ENCODE measurements at places on chromosomes 3 and 15.
A peak's percentile ranks its signal among the peaks of the same experiment; 100 is the strongest.

GRCh38 chr3:94927175-94927574, 864.3 kb downstream of the NSUN3 start:
- no peak for DNase-seq

DNA sequence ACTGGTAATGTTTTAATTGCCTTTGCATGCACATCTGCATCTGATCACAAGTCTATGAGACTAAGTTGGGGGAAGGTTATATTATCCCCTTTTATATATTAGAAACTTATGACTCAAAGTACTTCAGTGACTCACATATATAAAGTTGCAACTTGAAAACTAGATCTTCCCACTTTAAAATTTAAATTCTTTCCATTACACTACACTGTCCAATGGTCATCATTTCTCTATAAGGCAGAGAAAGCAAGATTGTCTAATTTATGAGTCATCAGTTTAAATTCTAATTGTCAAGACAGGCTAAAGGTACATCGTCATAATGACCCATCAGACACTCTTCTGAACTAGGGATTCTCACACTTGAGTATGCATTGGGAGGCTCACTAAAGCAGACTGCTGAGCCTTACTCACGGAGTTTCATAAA, 37.9 kb downstream of the CPA3 start:
- DNase-seq, result no peak

DNA sequence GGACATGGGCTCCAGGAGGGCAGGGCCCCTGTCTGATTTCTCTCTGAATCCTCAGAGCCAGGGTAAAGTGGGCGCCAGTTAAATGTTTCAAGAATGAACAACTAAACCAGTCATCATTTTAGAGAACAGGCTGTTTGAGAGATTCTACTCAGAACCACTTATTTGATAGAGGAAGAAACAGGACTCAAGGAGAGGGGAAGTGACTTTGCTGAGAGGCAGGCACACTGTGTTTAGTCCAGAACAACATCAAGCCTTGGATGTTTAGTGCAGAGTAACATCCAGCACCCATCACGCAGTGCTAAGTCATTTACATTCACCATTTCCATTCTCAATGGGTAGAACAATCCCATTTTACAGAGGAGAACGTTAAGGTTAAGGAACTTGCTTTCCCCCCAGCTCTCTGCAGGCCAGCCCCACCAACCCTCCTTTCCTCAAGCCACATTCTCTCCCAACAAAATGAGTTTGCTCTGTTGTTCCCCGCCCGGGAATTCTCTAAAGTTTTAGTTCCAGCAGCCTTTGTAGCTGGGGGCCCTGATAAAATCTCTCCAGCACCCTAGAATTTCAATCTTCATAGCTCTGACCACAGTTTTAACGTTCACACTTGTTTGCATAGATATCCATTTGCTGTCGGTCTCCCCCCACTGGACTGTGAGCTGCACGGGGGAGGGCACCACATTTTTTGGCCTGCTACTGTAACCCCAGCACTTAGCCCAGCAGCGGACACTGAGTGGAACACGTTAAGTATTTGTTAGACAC, 962 bp downstream of the NMNAT3 start:
- DNase-seq, result no peak

GRCh38 chr3:159923956-159924355, 64.7 kb upstream of the IL12A start:
- DNase-seq, result no peak

GRCh38 chr3:51686512-51687215, 15.6 kb downstream of the TEX264 start:
- peak; percentile 94 for DNase-seq

GRCh38 chr3:183637106-183637486, 1.7 kb downstream of the KLHL24 start:
- DNase-seq, result no peak

GRCh38 chr3:102488331-102488730, 53.5 kb downstream of the ZPLD1 start:
- DNase-seq, result no peak

DNA sequence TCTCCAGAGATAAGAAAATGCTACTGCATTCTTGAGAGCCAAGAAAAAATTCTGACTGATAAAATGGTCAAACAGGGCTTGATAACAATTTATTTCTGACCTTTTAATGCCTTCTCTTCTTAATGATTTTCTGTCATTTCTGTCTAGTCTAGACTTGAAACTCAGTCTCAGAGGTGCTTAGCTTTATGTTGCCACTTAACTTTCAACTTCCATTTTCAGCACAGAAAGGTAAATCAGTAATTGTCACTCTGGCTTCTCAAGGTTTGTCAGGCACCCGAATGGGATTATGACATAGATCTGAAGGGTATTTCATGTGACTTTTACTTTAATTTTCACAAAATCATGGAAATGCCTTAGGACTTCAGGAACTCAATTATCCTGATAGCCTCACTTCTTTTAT, 155.4 kb upstream of the GBE1 start:
- DNase-seq, result no peak

DNA sequence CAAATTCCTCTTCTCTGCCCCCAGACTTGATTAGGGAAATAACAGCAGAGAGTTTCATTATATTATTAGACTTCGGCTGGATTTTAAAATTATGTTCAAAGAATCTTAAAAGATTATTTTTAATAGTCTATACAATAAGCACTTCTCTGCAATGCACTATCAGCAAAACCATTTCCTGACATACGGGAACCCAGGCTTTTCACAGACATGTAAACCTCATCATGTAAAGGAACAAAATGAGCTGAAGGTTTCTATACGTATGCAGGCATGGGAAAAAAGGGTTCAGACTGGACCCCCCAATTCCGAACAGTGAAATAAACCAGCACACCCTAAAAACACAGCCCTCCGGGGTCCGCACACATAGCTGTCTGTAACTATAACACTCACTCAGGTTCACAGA, 77.5 kb upstream of the LMOD3 start:
- no peak for DNase-seq

GRCh38 chr15:23877502-23878412, 190.7 kb upstream of the NDN start:
- DNase-seq, result peak; percentile 55

DNA sequence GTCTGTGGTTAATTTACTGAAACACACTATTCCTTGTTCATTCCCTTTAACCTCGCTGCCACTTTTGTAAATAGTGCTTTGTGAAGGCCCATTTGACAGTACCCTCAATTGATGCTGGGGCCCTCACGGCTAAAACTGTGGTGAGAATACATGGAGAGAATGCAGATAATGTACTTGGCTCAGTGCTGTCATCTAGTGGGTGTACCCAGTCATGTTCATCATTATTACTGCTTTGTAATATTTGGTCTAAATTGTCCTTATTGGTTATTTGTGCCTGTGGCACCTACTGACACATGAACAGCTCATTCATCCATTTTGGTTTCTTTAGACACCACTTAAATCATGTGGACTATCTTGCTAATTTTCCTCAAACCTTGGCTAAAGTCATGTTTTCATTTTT, 543.6 kb downstream of the EDEM1 start:
- no peak for DNase-seq

- DNase-seq, result no peak
Measured at GRCh38 chr3:32531010-32531647, 28.5 kb upstream of the CMTM6 start.

- no peak for DNase-seq
Measured at GRCh38 chr15:67149068-67149772, 83.8 kb downstream of the SMAD3 start.

- peak; percentile 78 for DNase-seq
Measured at GRCh38 chr3:43162230-43163084, 56.6 kb upstream of the POMGNT2 start.

DNA sequence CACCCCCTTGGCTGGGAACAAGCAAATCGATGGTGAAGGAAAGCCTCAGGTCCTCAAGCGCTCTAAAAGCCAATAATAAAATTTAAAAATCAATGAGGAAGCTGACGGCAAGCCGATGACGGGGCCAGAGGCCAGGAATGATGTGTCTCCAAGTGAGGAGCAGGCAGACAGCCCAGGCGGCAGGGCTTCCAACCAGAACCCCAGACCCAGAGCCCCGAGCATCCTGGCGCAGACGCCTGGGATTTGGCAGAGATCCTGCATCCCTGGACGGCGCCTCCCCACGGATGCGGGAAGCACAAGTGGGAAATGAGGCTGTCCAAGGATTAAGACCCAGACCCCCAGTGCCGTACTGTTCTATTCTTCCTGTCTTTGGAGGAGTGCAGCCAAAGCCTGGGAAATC, 123.0 kb upstream of the PROK2 start:
- no peak for DNase-seq

DNA sequence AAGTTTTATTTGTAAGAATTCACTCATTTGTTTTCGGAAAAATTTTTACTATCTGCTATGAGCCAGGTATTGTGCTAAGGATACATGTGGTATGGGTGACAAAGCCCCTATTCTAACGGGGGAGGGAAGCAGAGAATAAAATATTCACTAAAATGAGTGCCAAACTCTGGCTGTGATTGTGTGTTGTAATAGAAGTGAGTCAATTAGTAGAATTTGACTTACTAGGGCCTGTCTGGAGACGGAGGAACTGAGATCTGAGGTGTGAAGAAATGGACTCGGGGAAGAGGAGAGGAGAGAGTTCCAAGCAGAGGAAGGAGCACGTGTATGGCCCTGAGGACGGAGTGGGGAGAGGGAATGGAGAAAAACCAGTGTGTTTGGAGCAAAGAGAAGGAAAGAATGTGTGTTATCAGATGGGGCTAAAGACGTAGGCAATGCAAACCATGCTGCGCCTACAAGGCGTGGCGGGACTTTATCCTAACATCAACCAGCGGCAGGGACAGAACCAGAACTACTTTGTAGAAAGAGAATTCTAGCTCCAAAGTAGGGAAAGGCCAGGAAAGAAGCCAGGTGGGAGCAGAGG, 89.1 kb downstream of the OSBPL10 start:
- no peak for DNase-seq

DNA sequence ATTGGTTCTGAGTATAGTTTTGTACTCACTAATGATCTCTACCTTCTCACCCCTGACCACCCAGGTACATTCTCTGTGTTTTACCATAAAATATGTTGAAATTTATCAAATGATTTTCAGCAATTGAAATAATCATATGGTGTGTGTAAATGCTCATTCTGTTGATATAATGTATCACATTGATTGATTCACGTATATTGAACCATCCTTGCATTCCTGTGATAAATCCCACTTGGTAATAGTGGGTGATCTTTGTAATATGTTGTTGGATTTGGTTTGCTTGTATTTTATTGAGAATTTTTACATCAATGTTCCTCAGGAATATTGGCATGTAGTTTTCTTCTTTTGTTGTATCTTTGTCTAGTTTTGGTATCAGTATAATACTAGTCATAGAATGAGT, 1497.6 kb downstream of the OTOL1 start:
- DNase-seq, result no peak

DNA sequence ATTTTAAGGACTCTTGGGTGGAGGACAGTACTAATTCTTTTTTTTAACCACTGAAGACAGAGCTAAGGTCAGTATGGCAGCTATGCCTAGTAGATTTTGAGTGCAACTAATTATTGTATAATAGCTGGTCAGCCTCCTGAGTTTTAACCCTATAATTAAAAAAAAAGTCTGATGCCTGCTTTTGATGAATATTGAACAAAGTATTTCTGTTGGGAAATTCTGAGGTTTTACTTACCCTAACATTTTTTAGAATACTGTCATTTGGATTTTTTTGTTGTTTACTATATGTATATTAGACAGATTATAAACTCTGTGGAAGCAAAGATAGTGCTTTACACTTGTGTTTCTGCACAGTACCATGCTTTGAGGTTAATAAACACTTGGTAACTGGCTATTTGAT, 20.8 kb downstream of the TCF12 start:
- DNase-seq, result no peak

- DNase-seq, result no peak
Measured at GRCh38 chr15:98924401-98925049, 83.1 kb downstream of the PGPEP1L start.

GRCh38 chr3:154678041-154678654, 248.2 kb upstream of the GPR149 start:
- DNase-seq, result no peak

GRCh38 chr3:15610082-15610759, 8.7 kb downstream of the BTD start:
- no peak for DNase-seq

DNA sequence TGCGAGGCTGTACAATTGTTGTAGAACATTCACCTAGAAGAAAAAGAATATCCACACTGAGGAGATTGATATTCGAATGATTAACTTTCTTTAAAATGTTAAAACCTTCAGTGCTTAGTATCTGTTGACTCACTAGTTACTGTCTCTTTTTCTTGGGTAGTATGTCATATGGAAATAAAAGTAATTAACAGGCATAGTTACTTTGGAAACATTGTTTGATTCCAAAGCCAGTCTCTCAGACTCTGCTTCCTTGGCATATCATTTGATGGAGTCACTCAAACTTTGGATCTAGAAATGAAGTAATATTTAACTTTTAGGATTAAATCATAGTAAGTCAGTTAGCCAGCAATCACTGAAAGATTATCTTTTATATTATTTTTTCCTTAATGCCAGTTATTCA, 63.4 kb downstream of the MAP2K5 start:
- DNase-seq, result no peak

DNA sequence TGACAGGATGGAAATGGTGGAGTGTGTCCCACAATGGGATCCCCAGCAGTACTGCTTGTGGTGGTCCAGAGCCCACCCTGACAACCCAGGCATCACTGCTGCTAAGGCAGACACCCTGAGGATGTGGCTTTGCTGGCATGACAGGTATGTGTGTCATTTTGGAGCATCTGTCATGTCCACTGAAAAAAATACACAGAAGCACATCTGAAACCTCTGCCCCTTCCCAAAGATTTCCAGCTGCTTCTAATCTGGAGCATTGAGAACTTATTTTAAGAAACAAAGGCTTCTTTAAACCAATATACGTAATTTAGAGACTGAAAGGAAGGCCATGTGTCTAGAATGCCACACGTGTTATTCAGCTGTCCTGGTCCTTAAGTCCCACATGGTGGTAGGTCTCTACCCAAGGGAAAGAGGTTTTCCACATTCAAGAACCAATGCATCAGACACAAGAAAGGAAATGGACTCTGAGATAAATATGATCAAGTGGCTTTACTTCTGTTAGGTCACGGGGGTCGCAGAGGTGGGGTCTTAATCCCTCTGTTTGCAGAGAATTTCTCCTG, 88.3 kb downstream of the PDZRN3 start:
- DNase-seq, result no peak

GRCh38 chr3:8988384-8988655, 25.0 kb upstream of the RAD18 start:
- no peak for DNase-seq

- no peak for DNase-seq
Measured at GRCh38 chr3:103653996-103654395, 1219.2 kb downstream of the ZPLD1 start.

DNA sequence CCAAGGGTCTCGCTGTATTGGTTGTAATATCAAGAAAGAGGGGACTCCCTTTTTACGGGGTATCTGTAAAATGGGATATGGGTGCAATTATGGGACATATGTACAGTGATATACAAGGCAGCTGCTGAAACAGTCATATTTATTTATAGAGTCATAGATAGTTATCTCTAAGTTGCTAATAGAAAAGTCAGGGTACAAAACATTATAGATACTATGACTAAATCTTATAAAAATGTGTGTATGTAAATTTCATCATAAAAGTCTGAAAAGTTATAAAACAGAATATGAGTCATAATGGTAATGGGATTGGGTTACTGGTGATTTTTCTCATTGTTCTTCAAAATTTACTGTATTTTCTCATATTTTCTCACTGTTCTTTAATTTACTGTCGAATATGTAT, 344.9 kb upstream of the SLCO3A1 start:
- DNase-seq, result no peak

GRCh38 chr3:72848703-72849081, 447 bp upstream of the SHQ1 start:
- DNase-seq, result peak; percentile 56

GRCh38 chr15:31328969-31329639, 2.5 kb downstream of the KLF13 start:
- peak; percentile 72 for DNase-seq

GRCh38 chr3:105728771-105729312, 140.0 kb downstream of the CBLB start:
- DNase-seq, result no peak
